ENCODE measurements at places on chromosomes 7 and 10.

- DNase-seq = no peak
Measured at GRCh38 chr7:96090756-96091155, 231.1 kb downstream of the SLC25A13 start.

DNA sequence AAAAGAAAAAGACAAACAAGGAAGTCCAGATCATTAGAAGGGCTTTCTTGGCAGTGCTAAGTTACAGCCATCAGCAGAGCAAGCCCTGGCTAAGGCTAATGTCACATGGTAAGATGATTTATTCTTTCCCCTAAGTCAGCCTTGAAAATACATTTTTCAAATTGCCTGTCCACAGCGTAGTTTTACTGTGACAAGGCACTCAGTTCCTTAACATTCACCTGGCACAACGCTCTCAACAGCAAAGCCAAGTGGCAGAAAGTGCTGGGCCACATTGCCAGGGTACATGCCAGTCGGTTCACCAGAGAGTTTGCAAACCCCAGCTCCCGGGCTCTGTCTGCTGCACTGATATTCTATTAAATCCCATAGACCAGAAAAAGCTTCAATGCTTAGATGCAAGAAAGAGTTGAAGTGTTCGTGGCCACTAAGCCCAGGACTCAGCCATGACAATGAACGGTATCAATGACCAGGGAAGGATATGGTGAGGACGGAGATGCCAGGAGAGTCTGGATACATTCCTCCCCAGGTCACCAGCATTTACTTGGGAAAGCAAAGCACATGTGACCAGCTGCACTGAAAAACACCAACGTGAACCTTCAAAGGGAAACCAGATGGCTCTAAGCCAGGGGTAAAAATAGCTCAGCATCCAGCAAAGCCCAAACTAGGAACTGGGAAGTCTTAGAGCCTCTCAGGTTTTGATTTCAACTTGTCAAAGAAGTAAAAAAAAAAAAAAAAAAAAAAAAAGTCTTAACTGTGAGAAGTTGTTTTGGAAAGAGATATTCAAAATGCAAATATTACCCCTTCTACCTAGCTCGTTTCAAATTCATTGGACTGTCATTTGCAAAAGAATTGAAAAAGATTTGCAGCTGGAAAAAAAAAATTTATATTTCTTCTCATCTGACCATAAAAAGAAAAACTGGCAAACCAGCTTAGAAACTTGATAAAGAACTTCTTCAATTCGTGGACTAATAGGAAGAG, 23.9 kb upstream of the MPP7 start:
- no peak for DNase-seq

- DNase-seq = peak; percentile 53
Measured at GRCh38 chr7:150753826-150754603, 16.8 kb downstream of the GIMAP5 start.

DNA sequence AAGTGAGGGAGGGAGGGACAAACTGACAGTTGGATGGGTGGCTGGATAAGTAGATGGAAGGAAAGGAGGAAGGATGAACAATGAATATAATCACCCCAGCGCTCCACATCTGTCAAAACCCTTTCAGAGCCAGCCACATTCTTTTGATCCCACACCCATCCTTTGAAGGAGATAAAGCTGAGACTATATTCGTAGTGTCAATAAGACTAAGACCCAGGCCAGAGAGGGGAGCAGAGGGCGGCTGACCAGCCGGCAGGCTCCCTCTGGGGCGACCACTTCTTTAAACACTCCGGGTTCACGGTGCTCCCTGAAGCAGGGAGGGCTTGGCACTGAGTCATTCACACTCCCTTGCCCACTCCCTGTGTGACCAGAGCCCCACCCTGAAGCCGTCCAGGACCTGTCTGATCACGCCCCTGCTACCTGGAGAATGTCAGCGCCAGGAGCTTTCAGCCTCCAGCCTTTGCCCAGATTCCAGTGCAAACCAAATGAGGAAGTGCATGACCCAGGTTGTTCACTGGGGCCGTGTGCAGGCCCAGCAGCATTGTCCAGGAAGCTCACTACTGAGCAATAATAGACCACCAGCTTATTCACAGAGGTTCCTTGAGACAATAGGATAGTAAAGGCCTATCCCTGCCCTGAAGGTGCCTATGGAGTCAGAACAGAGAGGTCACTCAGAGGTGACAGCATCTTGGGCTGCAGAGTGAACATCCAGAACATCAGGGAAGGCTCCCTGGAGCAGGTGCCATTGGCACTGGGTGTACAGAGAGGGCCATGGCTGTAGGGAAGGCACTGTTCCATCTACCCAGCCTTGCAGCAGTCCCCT, 34.4 kb downstream of the UNC5B start:
- no peak for DNase-seq

Data from CD4-positive, alpha-beta T cell treated with Interleukin-6 at 100 ng/mL for 8 hours (primary cell).